ENCODE measurements at places on chromosomes 6 and 20.

DNA sequence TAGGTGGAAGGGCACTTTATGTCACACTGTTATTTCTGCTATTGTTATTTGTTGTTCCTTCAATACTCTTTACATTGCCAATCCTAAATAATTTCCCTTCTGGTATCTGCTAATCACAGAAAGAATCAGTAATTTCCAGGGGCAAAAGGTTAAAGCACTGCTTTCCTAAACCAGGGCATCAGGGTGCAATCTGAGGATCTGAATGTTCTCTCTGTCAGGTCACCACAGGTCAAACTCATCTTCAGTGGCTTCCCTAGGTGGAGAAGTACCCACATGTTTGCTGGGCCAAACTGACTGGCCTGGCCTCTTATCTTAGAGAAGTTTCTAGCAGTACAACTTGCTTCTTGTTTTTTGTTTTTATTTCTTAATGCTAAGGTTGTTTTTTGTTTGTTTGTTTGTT lies 118.7 kb downstream of the OPRM1 start:
- no peak for DNase-seq

DNA sequence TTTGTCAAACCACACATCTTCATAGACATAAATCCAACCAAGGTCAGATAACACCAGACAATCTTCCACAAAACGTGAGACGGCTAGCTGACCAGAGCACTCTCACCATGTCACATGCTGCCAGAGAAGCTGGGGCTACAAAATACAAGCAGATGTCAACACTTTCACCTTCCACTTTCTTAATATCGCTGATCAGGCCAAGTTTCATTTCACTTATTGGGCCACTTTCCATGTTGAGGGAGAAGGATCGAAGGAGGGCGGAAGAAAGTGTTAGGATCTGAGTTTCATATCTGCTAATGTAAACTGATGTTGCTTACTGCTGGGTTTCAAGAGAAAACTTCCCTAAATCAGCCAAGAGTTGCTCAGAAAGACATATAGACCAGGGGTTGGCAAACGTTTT lies 177.0 kb upstream of the PRDM1 start:
- no peak for DNase-seq

DNA sequence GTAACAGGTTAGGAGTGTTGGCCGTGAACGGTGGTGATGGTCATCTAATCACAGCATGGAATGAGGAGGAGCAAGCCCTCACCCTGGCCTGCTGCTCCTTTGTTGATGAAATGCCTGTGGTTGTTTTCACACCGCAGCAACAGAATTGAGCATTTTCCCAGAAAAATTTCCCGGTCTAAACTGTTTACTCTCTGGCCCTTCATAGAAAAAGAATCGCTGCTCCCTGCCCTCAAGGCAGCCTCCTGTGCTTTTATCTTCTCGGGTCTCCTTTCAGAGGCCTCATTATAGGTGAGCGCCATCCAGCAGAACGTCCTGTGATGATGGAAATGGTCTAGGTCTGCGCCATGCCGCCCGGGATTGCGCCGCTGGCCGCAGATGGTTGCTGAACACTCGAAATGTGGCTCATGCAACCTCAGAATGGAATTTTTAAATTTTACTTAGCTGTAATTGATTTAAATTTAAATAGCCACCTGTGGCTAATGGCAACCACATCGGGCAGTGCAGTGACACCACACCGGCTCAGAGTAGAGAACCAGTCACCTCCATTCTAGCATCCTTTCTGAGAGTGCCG lies 30.2 kb downstream of the PHACTR3 start:
- DNase-seq, result no peak

- DNase-seq, result no peak
These were observed 6.8 kb upstream of the EPB41L1 start for GRCh38 chr20:36147690-36148089.

DNA sequence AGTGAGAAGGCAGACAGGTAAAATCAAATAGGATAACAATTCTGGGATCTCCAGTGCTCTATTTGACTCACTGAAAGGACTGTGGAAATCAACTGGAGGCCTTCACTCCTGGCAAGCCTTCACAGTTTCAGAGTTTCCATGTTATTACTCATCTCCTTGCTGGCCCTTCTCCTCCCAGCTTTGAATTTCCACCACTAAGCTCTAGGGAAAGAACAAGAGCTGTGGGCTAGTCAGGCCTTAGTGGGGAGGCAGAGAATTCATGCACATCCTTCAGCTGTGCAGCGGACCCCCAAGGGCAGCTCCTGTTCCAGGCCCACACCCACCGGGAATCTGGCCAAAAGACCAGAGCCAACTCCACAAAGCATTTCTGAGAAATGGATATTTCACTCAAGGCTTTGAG lies 26.0 kb downstream of the MYLIP start:
- no peak for DNase-seq

DNA sequence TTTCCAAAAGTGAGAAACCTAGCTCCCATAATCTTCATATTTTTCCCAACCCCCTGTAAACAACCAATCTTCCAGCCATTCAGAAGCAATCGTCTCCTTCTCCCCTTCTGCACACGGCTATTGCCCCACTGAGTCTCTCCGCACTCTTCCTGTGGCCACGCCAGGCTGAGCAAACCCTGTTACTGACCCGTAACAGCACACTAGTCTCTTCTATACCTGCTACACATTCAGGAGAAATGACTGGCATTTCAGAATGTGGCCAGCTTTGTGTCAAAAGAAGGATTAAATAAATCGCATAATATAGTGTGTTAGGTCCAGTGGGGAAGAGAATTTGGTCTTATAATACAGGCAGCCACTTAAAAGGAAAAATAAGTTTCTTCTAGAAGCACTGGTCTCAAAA lies 41.4 kb downstream of the ECT2L start:
- DNase-seq, result no peak

- DNase-seq, result no peak
These were observed 44.6 kb downstream of the RIN2 start for GRCh38 chr20:19802492-19803158.

- no peak for DNase-seq
These were observed 27.4 kb downstream of the CBLN4 start for GRCh38 chr20:55977690-55978459.

- DNase-seq, result no peak
These were observed 41.0 kb downstream of the CCN2 start for GRCh38 chr6:131910219-131910589.

DNA sequence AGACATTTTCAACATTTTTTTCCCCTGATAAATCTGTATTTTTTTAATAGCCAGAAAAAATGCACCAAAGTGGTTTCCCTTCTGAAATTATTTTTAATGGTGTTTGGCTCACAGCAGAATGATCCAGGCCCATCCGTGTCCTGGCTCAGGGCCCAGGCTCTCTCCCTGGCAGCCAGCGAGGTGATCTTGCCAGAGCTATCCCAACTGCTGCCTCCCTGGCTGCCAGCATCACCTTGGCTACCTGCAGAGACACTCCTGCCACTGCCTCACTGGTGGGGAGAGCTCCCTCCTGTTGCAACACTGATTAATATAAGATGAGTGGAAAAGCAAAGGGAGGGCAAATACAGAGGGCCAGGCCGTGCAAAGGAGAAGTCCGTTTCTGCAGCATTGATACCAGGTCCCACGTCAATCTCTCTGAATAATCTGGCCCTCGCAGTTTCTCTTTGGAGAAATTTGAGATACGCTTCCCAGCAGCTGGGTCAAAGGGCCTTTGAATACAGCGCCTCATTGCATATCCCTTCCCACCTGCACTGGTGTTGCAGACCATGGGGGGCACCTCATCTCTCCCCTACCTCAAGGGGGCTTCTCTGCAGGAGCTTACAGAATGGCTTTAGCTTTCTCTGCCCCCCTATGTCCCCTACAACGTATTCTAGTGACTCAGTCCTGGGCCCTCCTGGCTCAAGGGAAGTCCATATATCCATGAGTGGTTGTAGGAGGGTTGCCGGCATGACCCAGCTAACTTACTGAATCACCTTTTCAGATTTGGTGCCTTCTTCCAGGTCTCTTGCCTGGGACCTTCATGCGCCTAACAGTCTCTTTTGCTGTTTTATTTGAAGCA lies 12.8 kb upstream of the DSTN start:
- DNase-seq, result no peak

GRCh38 chr6:81564470-81565068 lies 187.9 kb downstream of the TENT5A start:
- DNase-seq, result no peak

DNA sequence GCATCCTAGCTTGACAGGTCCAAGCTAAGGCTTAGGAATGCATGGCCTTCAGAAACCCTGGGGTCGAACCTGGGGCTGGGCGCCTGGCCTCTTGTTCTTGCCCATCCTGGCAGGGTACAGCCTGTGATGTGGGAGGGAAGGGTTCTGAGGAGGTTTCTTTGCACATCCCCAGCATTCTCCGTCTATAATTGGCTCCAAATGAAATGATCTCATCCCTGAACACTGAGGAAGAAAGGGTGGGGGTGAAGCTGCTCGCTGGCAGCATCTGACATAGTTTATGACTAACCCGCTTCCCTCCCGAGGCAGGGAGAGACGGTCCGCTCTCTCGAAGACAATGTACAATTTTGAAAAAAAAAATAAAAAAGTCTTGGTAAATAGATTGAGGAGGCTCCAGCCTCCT lies 67.1 kb upstream of the ZNFX1 start:
- no peak for DNase-seq

- DNase-seq, result no peak
These were observed 29.9 kb downstream of the ARID1B start for GRCh38 chr6:156807028-156807427.

DNA sequence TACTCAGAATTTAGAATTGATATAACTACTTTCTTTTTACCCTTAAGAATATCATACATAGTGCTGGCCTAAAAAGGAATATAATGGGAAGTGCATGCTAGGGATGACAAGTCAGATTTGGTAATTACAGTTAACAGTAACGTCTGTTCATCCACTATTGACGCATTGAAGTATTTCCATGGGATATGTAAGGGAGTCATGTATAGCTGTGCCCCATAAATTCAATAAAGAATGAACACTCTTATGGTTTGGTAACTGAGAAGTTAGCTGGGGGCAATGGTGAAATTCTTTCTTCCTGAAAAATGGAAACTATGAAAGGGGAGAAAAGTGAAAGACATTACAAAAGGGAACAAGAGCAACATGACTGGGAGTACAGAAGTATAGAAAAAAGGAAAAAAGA lies 2.6 kb upstream of the COL19A1 start:
- DNase-seq, result no peak

DNA sequence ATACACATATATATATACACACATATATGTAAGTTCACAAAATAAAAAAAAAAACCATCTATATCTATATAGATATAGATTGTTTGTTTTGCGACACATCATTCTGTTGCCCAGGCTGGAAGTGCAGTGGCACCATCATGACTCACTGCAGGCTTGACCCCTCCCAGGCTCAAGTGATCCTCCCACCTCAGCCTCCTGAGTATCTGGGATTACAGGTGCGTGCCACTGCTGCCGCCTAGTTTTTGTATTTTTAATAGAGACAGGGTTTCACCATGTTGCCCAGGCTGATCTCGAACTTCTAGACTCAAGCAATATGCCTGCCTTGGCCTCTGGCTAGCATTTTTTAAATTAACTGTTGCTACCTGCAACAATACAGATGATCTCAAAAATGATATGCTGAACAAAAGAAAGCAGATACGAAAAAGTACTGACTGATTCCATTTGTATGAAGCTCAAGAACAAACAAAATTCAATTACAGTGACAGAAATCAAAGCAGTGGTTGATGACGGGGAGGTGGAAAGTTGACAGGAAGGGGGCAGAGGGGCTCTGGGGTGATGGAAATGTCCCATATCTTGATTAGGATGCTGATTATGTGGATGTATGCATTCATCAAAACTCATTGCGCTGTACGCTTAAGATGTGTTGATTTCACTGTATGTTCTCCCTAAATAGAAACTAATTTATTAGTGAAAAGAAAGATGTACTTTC lies 49.6 kb downstream of the ATXN1 start:
- no peak for DNase-seq

DNA sequence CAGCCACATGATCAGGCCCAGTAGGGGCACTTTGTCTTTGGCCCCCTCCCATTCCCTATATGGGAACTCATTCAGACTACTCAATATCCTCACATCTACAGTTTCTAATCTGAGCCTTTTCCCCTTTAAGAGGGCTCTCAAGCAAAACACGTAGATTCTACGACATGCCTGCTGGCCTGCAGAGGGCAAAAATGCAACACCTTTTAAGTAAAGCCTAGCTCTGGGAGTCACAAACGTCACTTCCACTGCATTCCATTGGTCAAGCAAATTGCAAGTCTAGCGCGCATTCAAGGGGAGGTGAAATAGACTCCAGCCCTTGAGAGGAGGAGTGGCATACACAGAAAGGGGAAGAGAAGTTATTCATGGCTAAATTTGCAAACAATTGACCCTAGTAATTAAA lies 70.6 kb downstream of the CDC40 start:
- no peak for DNase-seq

- no peak for DNase-seq
These were observed 2.7 kb downstream of the ID1 start for GRCh38 chr20:31607640-31608250.

DNA sequence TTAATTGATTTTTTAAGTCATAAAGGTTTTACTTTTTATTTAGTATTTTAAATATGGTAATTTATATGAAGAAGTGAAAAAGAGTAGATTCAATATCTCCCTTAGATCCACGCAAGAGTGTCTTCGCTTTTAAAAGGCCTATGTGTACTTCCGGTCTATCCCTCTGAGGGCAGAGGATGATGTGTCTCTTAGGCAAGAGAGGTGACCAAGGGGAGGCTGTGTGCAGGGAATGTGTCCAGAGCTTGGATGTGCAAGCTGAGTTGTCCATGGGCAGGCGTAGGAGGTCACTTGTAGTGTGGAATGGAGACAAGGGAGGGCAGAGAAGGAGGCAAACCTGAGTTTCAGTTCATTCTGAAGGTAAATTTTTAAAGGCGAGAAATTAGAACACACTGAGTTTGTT lies 113.9 kb downstream of the CRYBG1 start:
- no peak for DNase-seq

DNA sequence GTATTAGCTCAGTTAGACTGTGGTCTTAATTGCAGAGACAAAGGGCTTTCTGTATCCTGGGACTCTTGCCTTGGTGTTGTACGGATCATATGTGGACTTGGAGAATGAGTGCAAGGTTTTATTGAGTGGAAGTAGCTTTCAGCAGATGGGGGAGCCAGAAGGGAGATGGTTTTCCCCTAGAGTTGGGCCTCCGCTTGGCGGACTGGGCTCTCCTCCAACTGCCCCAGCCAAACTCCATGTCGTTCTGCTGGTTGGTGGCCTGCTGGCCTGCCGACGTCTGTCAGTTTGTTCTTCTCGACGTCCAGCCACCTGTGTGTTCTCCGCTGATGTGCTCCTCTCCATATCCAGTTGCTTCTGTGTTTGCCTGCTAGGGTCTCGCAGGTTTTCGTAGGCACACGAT lies 189.5 kb upstream of the FLRT3 start:
- no peak for DNase-seq

DNA sequence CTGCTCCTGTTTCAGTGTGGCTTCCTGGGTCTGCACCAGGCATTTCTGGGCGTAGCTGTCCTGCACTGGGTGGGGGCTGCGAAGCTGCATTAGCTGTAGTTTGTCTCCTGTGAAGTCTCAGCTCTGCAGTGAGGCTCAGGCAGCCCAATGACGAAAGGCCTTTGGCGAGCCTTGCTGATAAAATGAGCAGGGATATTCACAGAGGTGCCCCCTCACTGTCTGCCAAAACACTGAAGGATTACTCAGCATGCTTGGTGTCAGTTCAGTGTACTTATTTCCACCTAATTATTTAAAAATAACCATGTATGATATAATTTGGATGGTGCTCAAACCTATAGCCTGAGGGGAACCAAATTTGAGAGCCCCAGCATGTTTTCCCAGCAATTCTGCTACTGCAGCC lies 73.5 kb downstream of the ECT2L start:
- DNase-seq, result no peak
